ENCODE measurements at places on chromosomes 5 and 9.

GRCh38 chr9:31336386-31336785 lies 1048.1 kb upstream of the ACO1 start:
- DNase-seq, result no peak

DNA sequence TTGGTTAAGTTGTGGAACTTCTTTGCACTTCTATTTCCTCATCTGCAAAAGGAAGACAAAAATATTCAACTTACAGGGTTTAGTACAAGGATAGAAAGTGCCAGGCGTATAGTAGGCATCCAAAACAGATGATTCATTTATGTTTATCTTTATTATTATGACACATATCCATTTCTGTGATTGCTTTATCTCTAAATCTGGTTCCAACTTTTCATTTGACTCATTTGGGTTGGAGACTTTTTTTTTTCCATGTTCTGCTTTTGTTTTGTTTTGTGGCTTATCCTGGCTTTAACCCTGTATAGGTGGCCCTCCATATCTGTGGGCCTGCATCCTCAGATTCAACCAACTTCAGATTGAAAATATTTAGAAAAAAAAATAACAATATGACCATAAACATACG lies 186.7 kb upstream of the SLC24A2 start:
- DNase-seq, result no peak

GRCh38 chr5:16656561-16657191 lies 39.9 kb upstream of the RETREG1 start:
- no peak for DNase-seq

DNA sequence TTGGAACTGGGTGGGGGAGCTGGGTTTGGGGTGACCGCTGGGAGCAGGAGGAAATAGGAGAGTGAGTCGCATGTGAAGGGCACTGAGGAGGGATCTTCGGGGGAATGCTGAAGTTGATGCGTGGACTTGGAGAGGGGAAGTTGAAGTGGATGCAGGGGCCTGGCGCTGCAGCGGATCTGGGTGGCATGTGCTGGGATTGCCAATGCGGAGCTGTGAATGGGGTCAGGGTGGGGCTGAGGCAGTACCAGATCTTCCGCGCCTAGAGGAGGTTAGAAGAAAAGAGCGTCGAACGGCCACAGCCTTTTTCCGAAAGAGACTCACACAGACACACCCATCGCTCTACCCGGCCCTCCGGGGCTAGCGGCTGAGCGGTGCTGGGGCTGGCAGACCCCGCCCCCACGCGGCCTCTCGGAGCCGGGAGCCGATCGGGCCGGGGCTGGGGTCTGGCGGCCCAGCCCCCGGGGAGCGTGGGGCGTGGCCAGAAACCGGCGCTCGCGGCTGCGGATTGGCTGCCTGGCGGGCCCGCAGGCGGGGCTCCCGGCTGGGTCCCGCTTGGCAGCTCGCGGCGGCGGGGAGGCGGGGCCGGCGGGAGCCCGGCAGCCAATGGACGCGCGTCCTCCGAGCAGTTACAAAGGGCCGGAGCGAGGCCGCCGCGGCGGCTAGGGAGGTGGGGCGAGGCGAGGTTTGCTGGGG lies at the start of gene TGFBR1:
Gene TGFBR1 (plus strand): TSS at position 655 of the 693 bp plus-strand sequence. CDS start 93 bp downstream, outside the sequence.
- DNase-seq, result peak; percentile 86

- DNase-seq, result no peak
Observed at GRCh38 chr9:14179449-14179848, 134.5 kb downstream of the NFIB start.

- no peak for DNase-seq
Observed at GRCh38 chr9:85258236-85258635, 483.5 kb downstream of the AGTPBP1 start.

- no peak for DNase-seq
Observed at GRCh38 chr5:9516591-9516990, 29.3 kb downstream of the SEMA5A start.

- DNase-seq, result no peak
Observed at GRCh38 chr5:68749631-68750030, 344.2 kb upstream of the SLC30A5 start.

- no peak for DNase-seq
Observed at GRCh38 chr9:88991066-88992034, at the start of gene S1PR3. TSS of gene S1PR3 (plus strand) at chr9:88991468. CDS start at chr9:89001201, 9,733 bp downstream.

DNA sequence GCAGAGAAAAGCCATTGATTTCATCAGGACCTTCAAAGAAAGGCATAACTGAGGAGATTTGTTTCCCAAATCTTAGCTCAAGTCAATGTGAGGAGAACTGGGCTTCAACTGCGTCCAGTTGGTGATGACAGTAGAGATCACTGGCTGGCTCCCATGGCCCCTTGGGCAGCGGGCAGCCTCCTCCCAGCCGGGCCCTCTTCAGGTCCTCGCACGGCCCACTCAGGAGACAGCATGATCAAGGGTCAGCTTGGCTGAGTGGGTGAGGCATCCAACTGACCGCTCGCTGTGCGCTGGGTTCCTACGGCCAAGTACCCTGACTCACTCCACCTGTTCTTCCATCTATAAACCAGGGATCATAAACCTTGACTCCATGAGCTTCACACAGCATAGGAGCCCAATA lies 274.0 kb downstream of the NSG2 start:
- no peak for DNase-seq

DNA sequence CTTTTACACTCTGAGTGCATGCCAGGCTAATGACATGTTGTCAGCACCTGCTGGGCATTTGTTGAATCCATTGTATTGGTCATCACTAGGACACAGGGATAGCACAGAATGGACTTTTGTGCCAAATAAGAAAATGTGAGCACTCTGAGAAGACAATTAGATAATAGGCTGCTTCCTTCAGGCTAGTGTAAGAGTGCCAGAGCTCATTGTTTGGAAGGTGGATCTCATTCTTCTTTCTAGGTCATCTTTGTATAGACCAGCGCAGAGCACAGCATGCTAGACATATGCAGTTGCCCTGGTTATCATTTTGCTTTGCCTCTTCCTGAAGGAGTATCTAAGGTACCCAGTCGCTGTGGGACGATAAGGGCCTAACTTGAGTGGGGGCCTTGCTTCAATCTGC lies 493.4 kb upstream of the COX7C start:
- DNase-seq, result no peak

DNA sequence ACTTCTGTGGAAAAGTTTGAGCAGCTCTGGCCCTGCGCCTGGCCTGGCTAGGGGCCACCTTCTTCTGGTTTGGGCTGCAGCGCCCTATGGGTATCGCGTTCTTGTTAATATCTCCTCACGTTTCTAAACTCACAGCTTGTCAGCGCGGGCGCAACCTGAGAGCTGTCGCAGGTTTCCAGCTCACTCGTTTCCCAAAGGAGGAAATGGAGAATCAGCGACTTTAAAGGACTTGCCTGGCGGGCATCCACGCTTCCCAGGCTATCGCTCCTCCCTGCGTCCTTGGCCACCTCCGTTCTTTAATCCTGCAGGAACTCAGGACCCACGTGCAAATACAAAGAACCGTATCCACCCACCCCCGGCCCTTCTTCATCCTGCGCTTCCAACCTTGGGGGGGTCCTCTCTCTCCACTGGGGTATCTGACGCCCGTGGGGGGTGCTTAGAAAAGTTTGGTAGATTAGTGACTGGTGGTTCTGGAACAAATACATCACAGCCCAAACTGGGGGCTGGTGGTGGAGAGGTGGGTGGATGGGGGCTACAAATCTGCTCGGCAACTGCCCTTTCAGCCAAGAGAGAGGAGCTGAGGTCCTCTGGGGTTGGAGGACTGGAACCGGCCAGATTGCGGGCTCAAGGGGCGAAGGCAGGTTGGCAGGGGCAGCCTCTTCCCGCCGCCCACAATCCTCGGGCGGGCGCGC lies 578 bp upstream of the PSAT1 start:
- DNase-seq, result no peak

GRCh38 chr9:130680836-130681768 lies 12.5 kb upstream of the EXOSC2 start:
- no peak for DNase-seq

- DNase-seq, result no peak
Observed at GRCh38 chr5:83687124-83687619, 33.5 kb downstream of the HAPLN1 start.

GRCh38 chr9:23824830-23825591 lies 1.0 kb downstream of the ELAVL2 start:
- no peak for DNase-seq

DNA sequence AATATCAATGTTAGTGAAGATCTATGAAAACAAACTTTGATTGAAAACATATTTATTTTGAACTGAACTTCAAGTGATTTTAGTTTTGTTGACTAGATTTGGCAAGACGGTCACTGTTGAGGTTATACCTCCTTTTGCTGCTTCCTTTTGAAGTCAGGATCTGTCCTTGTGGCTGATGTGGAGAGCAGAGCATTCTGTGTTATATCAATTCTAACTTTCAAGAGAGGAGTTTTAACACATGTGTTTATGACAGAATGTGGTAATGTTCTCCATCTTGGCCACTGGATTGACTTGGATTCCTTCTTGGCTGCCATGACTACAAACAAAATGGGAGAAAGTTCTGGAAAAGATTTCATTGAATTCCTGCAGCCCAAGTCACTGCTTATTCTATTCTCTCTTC lies 104.0 kb upstream of the ACTBL2 start:
- no peak for DNase-seq

DNA sequence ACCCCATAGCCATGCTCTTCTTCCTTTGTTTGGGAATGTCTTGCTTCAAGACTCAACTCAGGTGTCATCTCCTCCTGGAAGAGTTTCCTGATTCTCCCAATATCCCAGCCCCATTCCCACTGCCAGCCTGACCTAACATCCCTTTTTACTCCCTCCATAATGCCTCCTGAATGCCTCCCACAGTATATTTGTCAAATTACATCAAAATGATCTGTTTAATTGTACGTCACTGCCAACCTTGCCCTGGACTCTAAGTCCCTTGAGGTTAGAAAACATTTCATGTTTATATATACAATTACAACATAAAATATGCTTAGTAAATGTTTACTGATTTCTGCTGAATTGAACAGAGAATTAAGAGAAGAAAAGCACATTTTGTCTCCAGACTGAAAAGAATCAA lies 301.6 kb upstream of the PDE4D start:
- no peak for DNase-seq

DNA sequence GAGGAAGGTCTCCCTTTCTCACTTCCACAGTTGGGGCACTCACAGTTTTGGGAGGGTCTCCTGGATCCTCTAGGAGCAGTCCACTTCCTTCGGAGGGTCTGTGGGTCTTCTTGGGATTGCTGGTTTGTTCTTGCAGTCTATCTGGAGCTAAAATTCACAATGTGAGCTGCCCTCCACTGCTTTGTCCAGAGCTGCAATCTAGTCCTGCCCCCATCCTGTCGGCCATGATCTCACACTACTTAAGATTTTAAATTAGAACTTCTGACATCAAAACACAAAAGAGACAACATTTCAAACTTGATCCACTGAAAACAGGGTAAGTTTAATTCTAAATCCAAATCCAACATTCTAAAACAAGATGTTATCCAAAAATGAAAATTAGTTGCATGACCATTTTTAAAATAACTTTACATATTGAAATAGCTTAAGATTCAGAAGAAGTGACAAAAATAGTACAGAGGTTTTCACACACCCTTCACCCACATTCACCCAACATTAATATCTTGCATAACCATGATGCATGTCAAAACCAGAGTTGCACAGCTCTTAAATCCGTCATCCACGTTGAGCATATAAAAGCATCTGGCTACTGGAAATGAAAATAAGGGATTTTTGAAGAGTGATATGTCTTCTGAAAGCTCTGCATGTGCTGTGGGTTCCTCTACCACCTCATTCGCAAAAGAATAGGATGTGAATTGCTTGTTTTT lies 113.7 kb upstream of the EPB41L4A start:
- DNase-seq, result no peak

DNA sequence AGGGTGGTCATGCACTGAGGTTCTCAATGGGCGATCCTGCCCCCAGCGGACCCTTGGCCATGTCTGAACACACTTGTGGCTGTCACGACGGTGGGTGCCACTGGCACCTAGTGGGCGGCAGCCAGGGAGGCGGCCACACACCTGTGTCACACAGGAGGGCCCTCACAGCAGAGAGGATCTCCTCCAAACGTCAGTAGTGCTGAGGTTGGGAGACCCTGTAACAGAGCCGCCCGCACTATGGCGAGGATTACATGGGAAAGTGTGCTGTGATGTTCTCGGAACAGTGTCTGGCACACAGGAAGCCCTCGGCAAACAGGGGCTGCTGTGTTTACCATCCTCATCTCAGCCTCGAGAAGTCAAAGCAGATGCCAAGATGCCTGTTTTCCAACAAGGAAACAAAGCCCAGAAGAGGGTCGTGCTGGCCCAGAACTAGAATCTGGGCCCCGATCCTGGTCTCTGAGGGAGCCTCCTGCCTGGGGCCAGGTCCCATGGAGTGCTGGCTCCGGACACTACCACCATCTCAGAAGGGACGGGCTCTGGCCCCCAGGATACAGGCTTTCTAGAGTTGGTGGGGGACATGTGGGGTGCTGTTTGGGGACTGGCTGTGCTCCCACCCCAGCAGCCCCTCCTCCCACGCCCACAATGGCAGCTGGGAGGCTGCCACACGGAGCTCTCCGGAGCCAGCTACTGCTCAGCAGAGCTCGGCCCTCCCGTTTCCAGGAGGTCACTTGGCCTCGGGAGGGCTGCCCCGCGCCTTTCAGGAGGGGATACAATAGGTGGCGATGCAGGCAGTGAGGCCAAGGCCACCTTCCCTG lies 48.2 kb downstream of the DBH start:
- no peak for DNase-seq

GRCh38 chr9:133637451-133638055 lies 1.4 kb downstream of the DBH start:
- no peak for DNase-seq

DNA sequence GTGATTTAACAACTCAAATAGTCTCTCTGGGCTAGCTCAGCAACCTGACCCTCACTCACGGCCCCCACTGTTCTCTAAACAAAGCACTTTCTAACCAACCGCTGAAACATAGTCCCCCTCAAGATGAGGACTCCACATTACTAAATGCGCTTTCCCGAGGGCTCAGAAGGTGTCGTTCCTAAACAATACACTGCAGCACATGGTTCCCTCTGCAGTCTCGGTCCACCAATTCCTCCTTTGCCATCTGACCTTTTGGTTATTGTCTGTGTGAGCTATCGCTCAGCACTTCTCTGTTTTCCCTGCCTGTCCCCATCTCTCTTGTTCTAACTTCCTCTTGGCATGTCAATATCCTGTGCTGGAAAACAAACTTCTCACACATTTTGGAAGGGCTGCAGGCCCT lies 7.2 kb downstream of the EPB41L4A start:
- DNase-seq, result no peak

DNA sequence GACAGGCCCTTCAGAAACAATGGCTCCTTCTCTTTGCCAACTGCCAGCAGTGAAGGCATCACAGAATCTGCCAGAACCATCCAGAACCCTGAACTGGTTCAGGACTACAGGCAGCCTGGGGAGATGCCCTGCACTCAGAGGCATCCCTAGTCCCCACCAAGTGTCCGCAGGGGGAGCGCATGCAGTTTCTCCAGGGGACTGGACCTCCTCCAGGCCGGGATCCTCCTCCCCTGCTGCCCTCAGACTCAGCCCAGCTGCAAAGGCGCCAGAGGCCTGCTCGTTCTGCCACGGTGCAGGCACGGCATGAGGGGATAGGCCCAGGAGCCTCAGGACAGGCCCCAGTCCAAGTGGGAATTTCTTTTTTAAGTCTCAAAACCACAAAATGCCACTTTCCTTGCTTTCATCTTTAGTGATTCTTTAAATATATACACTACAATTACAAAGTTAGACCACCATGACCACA lies 72.0 kb downstream of the SEMA4D start:
- DNase-seq, result no peak
